ENCODE measurements at places on chromosomes 12 and 14. TPM values are rescaled to one million over a fixed set of nuclear protein-coding genes. Genes with fewer than 3 reads are reported as not detected.
A peak's percentile ranks its signal among the peaks of the same experiment; 100 is the strongest.

- DNase-seq = peak; percentile 72
Observed at GRCh38 chr12:1533602-1534304, 60.6 kb downstream of the FBXL14 start.

- no peak for DNase-seq
Observed at GRCh38 chr12:91854725-91855124, 290.9 kb downstream of the BTG1 start.

GRCh38 chr14:105334383-105335230 is 20.1 kb downstream of the PACS2 start:
- DNase-seq = no peak

- DNase-seq = no peak
Observed at GRCh38 chr12:70724444-70724843, 87.2 kb upstream of the PTPRB start.

- DNase-seq = no peak
Observed at GRCh38 chr12:47065546-47065945, 13.9 kb upstream of the PCED1B start.

GRCh38 chr14:78863143-78863542 is 693.0 kb downstream of the NRXN3 start:
- no peak for DNase-seq

DNA sequence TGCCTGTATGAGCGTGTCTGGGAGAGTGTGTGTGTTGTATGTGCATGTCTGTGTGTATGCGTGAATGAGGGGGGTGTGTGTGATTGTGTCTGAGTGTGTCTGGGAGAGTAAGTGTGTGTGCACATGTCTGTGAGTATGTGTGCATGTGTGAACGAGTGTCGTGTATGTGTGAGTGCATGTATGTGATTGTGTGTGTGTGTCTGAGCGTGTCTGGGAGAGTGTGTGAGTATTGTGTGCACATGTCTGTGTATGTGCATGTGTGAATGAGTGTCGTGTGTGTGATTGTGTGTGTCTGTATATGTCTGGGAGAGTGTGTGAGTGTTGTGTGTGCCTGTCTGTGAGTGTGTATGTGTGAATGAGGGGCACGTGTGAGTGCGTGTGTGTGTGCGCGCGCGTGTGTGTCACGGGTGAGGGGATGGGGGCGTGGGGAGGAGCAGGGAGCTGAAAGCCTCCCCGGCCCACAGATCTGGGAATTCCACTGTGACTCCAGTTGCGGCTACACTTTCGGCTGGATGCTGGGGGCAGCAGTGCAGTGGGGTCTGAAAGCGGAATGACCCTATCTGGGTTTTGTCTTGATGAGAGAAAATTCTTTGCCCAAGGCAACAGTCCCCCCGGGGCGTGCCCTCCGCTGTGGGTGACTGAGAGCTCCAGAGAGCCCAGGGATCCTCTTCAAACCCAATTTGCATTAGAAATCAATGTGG is 138.1 kb upstream of the MED13L start:
- no peak for DNase-seq

GRCh38 chr12:91722072-91722471 is 423.6 kb downstream of the BTG1 start:
- DNase-seq = no peak

DNA sequence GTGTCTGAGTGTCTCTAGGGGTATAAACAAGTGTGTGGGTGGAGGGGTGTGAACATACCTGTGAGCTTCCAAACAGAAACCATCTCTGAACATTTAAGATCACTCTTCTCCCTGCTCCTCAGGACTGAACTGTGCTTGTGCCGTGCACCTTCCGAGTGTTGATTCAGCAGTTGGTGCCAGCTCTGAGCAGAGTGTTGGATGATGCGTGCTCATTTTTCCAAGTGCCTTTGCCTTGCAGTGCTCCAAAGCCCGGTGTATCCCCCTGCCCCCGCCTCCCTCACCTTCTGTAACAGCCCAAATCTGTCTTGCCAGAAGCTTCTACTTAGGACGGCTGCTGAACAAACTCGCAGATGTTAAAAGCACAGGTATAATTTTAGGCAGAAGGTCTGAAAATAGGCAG is 4.4 kb downstream of the WSCD2 start:
- peak; percentile 70 for DNase-seq

GRCh38 chr12:90075685-90076084 is 367.0 kb upstream of the ATP2B1 start:
- DNase-seq = no peak

GYS2 gene
- total RNA-seq = not detected

LARP4 gene
- 53.3 TPM for total RNA-seq

HPD gene
- total RNA-seq = 2.3 TPM

SRRM4 gene
- 0.43 TPM for total RNA-seq

SAMD15 gene
- total RNA-seq = 0.08 TPM

LRP1-AS gene
- not detected for total RNA-seq
